HT-29 (cell line): ENCODE measurements at places on chromosomes 7 and 10. TPM values are rescaled to one million over a fixed set of nuclear protein-coding genes. Genes with fewer than 3 reads are reported as not detected.

The NCF1 gene
- total RNA-seq, result not detected in 2 replicates

The IGF2BP3 gene
- 30.0 and 44.0 TPM in 2 replicates for total RNA-seq

The PRLHR gene
- not detected in 2 replicates for total RNA-seq

The SLC13A1 gene
- total RNA-seq, result not detected in 2 replicates

The PRPF18 gene
- total RNA-seq, result 15.2 and 18.3 TPM in 2 replicates

The ACHE gene
- 0.13 and 1.1 TPM in 2 replicates for total RNA-seq

The LAMB4 gene
- total RNA-seq, result 0.03 TPM in 1 of 2 replicates, not detected in the other

DNA sequence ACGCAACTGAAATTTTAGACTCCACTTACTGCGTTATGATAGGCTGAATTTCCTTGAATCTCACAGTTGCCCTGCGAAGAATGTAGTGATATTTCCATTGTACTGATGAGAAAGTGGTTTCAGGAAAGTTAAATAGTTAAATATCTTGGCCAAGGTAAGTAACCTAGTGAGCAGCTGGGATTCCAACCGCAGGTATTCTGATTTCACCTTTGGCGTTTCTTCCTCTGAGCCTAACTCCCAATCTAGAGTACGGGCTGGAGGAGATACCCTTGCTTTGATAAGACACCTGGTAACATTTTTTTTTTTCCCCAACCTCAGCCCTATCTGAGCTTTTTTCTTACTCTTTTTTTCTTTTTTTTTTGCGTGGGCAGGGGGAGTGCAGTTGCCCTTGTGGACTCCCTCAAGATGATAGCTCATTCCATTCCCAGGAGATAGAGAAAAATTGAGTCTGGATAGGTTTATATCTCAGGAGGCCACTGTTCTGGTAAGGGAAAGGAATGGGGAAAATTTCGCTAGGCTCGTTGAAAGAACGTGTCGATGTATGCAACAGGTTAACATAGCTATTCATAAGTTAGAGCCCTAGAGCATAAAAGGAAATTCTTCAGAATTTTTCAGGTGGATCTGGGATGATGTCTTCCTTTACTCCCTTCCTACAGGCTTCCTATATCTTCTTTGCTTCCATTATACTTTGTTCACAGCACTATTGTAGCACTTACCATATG lies 3.1 kb upstream of the TAS2R38 start:
- DNase-seq, result no peak

DNA sequence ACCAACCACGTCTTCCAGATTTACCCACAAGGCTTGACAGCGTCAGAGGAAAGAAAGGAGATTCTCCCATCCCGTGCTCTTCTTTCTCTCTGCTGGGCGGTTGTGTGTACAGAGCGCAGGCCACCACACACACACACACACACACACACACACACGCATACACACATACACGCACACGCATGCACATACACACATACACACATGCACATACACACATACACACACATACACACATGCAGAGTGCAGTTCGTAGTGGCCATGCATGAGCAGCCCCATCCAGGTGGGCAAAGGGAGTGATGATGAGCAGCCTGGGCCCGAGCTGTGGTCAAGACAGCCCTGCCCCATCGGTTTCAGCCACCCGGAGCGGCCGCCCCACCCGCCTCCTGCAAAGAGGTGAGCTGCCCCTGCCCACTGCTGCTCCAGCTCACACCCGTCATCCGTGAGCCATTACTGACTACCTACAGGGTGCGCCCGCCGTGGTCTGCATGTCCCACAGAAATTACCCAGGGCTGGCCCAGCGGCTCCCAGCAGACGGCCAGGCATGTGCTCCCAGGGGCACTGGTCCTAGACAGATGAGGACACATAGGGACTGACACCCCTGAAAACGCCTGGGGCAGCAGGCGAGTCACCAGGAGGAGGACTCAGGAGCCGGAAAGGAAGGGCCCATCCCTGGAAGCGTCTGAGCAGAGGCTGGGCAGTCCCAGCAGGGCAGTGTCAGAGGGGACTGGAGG lies 69.6 kb downstream of the ASB13 start:
- DNase-seq, result no peak

GRCh38 chr10:61896854-61897661 lies 4.4 kb upstream of the ARID5B start:
- peak; percentile 89 for DNase-seq

GRCh38 chr10:104819731-104820130 lies 178.6 kb downstream of the SORCS3 start:
- DNase-seq, result no peak

DNA sequence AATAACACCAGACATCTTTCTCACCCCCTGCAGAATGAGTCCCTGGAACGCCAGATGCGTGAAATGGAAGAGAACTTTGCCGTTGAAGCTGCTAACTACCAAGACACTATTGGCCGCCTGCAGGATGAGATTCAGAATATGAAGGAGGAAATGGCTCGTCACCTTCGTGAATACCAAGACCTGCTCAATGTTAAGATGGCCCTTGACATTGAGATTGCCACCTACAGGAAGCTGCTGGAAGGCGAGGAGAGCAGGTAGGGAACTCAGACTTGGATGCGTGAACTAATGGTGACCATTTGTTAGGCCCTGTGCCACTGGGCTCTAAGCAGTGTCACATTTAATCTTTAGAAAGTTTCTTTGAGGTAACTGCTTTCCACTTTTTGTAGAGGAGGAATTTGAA lies 7.1 kb downstream of the VIM start:
- DNase-seq, result peak; percentile 38

GRCh38 chr7:122858320-122858719 lies 27.9 kb downstream of the CADPS2 start:
- no peak for DNase-seq

- DNase-seq, result no peak
These were observed 27.6 kb upstream of the MKRN1 start for GRCh38 chr7:140506788-140507464.

- no peak for DNase-seq
These were observed 99.4 kb downstream of the PARD3 start for GRCh38 chr10:34715511-34716187.

DNA sequence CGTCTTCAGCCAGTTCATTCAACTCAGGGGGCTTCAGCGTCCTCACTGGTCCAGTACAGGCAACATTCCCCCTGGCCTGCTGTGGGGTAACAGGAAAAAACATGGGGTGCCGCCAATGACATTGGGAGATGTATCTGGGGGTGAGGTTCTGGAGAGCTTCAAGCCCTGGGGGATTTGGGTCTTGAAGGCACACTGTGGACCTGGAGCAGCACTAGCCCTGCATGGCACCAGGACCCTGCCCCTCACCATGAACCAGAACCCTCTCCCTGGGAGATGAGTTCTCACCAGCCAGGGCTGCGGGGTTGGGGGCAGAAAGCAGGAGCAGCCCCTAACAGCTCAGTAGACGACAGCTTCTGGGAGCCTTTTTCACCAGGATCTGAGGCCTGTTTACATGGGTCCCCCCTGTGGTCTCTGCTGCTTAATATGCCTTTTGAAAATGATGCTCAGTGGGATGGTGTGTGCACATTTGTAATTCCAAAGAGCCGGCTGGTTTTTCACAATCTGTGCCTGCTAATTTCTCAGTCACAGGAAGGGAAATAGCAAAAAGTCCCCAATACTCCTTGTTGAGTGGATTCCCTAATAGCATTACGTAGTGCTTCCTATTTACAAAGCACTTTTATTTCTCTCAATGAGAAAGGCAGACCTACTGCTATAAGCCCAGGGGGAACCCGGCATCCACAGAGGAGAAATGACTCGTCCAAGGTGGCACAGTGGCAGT lies 509.5 kb downstream of the RPS24 start:
- DNase-seq, result no peak

- no peak for DNase-seq
These were observed 14.5 kb upstream of the LIMK1 start for GRCh38 chr7:74069086-74069541.

- DNase-seq, result no peak
These were observed 417.8 kb downstream of the PARD3 start for GRCh38 chr10:34397324-34397723.

DNA sequence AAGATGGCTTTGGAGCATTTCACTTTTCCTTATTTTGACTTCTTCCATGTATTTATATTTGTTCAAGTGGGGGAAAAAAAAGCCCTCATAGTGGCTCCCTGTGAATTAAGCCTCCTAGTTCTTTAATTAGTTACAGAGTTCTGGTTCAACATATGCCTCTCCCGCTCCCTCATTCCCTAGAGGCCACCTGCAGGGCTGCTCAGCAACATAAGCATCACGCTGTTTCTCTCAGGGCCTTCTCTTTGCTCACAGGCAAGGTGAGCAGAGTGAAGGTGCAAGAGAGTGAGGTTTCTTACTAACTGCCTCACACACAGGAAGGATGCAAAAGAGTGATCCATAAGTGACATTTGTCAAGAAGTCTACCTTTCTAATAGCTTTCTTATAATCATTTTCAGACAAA lies 196.7 kb downstream of the SEMA3E start:
- DNase-seq, result no peak

GRCh38 chr7:158606671-158607424 lies 19.2 kb upstream of the PTPRN2 start:
- no peak for DNase-seq

- peak; percentile 16 for DNase-seq
These were observed 77.6 kb upstream of the ZMIZ1 start for GRCh38 chr10:78991187-78991586.

DNA sequence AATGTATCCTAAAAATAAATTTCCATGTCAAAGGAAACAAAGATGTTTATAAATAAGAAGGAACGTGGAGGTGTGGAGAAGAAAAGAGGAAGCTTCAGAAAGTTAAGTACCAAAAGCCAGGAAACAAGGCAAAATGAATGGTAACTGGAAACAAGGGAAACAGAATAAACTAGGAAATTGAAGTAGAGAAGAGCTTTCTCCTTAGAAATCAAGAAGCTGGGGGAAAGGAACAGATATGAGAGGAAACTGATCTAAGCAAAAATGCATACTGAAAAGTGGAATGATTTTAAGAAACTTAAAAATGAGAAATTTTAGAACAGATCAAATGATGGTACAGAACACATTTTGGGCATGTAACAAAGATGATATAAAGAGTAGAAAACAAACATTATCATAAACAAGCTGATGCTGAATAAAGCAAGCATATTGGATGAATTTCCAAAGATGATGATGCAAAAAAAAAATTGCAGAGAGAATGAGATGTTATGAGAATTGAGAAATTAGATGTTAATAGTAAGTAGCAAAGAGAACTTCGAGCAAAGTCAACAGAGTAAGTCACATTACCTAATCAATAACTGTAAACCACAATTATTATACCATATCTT lies 1.9 kb downstream of the BRAF start:
- DNase-seq, result no peak
